ENCODE measurements at places on chromosomes 16 and 17. TPM values are rescaled to one million over a fixed set of nuclear protein-coding genes. Genes with fewer than 3 reads are reported as not detected.
A peak's percentile ranks its signal among the peaks of the same experiment; 100 is the strongest.

DNA sequence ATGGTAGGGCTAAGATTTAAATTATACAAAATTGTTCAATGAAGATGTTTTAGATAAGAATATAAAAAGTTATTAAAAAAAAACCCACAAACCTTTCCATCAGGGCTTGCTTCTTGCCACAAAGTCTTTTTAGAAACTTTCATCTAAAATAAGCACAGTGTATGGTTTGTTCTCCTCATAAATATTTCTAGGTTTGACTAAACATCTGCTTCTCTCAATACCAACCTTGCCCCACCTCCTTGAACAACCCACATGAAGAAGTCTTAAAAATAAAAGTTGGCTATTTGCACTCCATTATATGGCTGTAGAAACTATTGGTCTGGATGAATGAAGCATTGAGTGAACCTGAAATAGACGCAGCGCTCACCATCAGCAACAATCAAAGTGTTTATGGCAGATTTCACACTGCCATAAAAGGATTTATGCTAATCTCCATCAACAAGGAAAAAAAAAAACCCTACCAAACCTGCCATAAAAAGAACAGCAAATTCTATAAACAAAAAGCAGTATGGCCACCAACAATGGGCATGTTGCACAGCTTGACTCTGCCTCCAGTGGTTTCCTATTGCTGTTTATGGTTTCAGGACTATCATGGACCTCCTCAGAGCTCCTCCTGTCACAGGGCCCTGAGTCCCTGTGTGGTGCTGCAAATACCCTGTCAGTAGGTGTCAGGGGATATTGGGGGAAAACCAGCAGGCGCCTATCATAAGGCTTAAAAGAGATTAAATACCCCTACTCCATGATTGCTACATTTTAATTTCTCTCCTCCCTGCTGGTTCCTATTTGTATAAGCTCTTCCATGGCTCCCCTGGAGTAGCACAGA lies 37.6 kb downstream of the SNX11 start:
- DNase-seq = no peak

DNA sequence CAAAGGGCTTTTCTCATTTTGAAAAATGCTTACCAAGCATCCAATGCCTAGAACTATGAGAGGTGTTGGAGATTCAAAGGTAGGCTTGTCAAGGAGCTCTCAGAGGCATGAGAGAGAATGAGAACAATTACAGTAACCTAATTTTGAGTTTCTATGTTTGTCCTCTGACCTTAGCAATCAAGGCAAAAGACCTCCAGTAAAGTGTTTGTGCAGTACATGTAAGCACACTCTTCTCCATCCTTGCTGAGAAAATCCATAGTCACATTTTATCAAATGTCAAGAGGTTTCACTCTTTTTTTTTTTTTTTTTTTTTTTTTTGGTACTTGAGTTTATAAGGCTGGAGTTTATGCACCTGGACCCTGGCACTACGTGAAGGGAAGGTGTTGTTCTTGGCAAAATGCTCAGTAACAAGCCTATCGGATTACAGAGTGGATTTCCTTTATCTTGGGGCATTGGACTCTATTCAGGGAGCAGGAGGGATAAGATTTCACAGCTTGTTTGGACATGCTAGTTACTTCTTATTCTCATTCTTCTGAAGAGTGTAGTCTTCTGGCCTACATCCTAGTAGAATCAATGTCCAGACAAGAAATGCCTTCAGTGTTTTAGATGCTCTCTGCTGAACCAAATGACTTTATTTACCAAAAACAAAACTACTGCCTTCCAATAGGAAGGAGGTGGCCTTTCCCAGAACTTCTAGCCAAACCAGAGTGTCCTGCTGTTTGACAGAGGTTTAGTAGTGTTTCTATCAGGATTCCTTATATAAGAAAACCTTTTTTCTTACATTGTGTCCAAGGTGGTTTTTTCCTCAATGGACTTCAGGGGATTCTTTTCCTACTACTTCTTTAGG lies 21.9 kb downstream of the KCNJ2 start:
- DNase-seq = no peak

- DNase-seq = peak; percentile 99
Observed at GRCh38 chr17:81094509-81095382, 59.8 kb downstream of the BAIAP2 start.

GRCh38 chr16:85330694-85331188 lies 218.5 kb upstream of the CIBAR2 start:
- DNase-seq = peak; percentile 81

FKBP10 gene
- total RNA-seq = 123 TPM

GRCh38 chr17:29615492-29616299 lies 7.0 kb downstream of the CORO6 start:
- DNase-seq = peak; percentile 87

CCL22 gene
- not detected for total RNA-seq

WNT3 gene
- 3.4 TPM for total RNA-seq

TEKT5 gene
- not detected for total RNA-seq

CLEC19A gene
- total RNA-seq = not detected

DNA sequence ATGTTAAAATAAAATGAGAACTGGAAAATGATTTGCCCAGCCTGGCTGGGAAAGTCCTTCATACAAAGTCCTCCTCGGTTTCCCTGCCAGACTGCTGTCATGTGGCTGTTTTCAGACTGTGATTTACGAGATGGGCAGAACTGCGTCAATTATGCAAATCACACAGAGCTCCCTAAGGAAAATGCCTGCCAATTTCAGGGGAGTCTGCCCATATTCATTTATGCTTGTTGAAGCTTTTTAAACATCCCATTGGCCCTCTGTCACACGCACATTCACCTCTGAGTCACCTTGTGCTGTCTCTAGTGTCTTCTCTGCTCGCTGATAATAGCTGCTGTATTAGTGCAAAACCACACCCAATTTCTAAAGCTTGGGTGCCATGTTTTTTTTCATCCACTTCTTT lies 81.7 kb upstream of the FAM20A start:
- DNase-seq = no peak

GRCh38 chr16:10870137-10870776 lies 6.7 kb upstream of the CIITA start:
- DNase-seq = no peak

- DNase-seq = no peak
Observed at GRCh38 chr17:12623220-12623848, 42.4 kb upstream of the MYOCD start.

Data from Daoy (cell line).